ENCODE measurements at places on chromosomes 7 and 10.

- peak; percentile 45 for DNase-seq
These were observed 80.2 kb downstream of the SORBS1 start for GRCh38 chr10:95480901-95481491.

DNA sequence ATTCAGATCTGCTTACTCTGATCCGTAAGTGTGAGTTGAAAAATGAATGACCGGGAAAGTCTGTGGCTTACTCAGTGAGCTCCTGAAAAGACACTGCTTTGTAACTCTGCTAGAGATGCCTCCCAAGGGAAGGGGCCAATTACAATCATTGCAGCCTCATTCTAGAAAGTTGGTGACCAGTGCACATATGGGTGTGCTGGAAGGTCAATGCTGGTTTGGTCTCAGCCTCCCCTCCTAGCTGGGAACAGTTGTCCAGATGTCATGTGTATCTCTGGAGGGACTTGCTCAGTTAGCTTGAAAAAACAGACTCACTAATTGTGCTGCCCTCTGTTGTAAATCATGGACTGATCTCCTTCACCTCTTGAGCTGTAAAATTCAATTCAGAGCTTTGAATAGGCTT, 405.0 kb downstream of the ADRA2A start:
- DNase-seq: no peak

- DNase-seq: no peak
These were observed 337.0 kb downstream of the PTEN start for GRCh38 chr10:88200312-88201032.

DNA sequence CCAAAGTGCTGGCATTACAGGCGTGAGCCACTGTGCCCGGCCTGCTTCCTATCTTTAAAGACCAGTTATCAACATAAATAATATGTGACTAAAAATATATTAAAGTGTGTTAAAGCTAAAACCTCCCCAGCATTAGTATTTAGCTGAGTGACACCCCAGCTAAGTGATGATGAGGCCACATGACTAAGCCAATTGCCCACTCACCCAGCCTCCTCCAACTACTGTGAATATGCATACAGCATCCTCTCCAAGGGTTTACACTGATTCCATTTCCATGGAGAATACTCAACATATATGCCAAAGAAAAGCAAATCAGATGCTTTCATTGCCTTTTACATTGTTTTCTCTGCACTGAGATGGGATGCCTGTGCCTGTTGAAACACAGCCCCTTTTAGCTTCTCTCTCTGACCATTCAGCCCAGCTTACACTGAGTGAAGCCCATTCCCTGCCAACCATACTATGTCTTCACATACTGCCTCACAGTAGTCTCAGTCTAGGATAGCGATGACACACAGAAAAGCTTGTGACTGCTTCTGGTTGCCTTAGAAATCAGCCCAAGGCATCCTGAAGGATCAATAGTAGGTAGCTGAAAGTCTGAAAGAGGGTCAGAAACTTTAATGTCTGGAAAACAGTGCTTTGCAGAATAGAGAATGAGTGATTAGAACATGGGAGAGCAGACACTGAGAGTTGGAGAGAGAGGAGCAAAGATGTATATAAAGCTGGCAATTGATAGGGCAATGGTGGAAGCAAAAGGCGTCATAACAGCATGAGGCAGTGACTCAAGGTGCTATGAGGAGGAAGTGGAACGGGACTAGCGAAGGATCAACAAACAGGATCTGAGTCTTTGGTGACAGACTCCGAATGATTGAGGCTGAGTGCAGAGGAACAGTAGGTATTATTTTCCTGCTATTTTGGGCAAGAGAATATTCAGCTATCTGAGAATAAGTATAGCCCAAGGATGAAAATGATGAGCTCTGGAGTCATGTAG, 19.8 kb upstream of the ATE1 start:
- no peak for DNase-seq

DNA sequence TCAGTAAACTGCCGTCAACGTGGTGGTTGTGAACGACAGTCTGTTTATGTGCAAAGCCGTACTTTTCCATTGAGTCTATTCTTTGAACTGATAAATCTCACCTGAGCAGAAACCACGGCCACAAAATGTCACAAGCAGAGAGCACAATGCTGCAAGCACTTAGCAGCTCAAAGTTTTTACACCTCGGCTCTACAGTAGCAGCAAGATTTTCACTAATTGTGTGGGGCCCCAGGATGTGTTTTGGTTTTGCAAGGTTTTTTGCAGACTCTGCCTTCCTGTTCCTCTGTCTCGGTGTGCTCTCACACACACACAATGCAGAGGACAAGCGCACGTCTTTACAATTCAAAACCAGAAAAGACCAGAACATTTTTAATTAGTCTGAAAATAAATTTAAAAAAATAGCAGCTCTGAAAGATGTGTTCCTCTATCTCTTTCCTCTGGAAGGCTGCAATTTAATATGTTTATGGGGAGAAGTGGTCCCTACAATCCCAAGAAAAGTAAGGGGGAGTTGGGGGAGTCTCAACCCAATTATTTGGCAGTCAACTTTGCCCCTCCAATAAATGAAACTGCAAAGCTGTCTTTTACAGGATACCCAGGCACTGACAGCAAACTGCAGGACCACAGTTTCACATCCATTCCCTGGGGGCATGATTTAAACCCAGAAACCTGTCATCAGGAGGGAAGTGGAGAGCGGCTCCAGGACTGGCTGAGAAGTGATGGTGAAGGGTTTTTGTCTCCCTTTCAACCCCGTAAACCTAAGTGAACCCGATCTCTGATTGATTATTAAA, 73.8 kb upstream of the SFMBT2 start:
- DNase-seq: peak; percentile 69

DNA sequence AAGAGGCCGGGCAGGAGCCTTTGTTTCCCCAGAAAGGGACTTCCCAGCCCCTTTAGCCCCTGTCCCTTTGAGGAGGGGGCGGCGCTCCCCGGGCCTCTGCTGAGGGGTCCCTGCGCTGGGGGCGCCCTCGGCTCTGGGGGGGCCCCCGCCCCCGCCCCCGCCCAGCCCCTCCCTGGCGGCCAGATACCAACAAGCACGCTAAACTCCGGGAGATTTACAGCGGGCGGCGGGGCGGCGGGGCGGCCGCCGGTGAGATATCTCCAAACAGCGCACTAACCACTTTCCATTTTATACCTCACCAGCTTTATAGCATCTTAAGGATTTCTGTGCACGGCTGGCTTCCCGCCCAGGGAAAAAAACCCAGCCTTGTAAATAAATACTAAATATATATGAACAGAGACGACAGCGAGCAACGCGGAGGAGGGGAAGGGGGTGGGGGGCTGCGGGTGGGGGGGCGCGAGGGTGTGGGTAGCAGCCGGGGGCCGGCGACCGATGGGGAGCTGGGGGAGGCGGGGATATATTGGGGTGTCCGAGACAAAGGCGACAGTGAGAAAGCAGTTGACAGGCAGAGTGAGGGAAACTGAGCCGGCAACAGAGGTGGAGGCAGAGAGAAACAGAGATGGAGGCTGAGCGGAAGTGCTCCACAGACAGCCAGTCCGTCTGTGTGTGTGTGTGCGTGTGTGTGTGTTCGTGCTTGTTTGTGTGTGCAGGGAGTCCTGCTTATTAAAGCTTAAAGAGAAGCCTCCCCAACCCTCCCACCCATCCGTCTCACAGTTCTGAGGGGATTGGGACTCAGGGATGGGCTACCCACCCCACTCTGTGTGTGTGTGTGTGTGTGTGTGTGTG, 85.8 kb downstream of the HIF1AN start:
- DNase-seq: peak; percentile 62

Data from activated CD4-positive, alpha-beta memory T cell treated with anti-CD3 and anti-CD28 coated beads for 36 hours (primary cell).